ENCODE measurements at places on chromosomes 1 and 21.

- DNase-seq: no peak
Observed at GRCh38 chr1:39925721-39926342, 24.1 kb upstream of the MYCL start.

GRCh38 chr1:182682898-182683501, 1.4 kb downstream of the RGS8 start:
- DNase-seq: no peak

- DNase-seq: no peak
Observed at GRCh38 chr1:31901838-31902509, 36.2 kb downstream of the PTP4A2 start.

DNA sequence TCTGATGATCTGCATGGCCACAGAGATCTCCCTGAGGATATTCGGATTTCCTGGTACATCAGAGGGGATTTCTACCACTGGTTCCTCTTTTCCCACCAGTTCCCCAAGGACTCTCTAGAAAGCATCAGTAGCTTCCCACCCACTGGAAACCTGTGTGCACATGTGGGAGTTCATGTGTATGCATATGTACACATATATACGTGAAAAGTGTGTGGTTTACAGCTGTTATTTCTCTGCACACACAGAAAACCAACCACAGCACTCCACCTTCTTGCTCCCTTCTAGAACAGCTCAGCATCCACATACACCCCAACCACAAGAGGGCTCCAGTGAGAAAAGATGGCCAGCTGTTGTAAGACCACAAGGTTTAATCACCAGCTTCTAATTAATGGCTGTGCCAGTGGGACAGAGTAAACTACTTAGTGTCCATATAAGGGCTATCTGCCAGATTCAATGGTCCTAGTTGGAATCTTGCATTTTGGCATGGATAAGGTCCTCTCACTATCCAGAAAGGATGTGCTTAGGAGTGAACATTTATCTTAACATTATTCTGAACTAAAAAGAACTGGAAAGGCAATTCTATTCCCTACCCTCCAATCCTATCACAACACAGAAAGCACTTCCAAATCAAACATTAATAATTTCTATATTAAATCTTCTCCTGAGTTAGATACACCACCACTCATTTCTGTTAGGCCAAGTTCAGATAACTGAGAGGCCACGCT, 24.1 kb downstream of the GPR3 start:
- no peak for DNase-seq

DNA sequence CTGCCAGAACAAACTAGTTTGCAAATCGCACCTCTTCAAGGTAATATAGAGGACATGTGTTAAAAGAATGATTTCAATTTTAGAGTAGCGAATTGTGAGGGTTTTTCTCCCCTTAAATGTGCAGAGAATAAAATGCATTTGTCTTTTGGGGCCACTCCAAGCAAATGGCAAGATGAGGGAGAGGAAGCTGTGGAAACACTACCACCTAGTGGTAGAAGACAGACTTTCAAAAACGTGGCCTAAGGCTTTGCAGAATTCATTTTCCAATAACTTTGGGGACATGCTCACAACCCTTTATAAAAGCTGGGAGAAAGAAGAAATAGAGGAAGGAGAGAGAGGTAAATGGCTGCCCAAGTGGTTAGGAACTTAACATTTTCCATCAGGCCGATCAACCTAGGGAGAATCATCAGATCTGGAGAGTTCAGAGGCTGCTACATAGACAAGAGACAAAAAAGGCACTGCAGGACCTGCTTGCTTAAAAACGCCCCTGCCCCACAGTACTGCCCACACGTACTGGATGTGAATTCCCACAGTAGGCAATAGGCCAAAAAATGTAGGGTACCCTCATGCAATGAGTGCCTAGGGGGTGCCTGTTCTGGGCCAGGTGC, 15.7 kb upstream of the RCAN1 start:
- no peak for DNase-seq

DNA sequence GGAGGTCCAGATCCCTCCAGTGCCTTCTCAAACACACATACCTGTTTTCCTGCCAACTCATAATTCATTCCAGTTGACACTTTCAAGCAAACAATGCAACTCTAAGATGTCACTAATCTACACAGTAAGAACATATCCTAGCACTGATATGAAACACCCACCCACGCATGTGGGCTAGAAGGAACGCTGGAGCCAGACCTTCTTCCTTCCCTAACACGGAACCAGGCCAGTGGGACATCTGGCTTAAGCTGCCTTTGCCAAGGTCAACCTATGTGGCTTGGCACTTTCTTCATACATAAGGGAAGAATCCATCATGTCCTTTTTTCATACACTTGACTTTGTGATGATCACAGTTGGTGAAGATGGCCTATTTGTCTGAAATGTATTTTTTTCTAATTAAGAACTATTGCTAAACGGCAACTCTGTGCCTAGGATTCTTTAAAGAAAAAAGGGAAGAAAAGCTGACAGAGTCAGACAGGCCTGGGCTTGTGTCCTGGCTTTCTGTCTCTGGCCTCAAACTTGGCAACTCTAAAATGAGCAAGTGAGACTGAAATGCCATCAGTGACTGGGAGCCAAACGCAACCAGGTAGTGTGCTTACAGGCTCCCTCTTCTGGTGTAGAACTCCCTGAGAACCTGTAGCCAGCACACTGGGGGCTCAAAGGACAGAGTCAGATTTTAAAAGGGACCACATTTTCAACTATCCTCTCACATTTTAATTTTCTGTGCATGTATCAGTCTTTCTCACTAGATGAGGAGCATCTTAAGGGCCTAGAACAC, 92.6 kb upstream of the BEND5 start:
- DNase-seq: no peak

- DNase-seq: no peak
Observed at GRCh38 chr1:32933742-32934322, 30.8 kb downstream of the RNF19B start.

GRCh38 chr1:115181231-115181630, 91.9 kb upstream of the TSPAN2 start:
- no peak for DNase-seq

DNA sequence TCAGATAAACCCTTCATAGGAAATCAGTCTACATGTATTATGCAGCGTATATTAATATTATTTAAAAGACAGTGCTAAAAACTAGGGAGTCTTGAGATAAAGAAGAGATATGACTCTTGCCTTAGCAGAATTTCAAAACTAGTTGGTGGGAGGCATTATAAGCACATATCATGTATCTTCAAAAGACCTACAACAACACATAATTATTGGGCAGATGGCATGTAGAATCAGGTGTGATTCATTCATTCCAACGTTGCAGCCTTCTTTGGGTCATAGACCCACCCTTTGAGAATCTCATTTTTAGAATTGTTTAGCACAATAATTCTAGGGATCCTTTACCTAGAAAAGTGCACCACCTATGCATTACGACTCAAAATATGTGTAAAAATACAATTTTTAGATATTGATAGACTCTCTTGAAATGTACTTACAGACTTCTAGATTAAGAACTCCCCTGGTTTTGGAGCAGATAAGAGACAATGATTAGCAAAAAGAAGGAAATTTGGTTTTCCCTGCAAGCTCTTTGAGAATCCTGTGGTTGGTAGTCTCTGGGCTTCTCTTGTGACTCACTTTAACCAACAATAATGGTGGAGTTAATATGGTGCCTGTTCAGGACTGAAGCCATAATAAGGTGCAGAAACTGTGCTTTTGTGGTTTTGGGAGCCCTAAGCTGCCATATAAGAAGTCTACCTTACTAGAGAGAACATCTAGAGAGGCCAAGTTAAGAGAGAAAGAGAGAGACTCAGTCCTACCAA, 85.3 kb upstream of the RGS4 start:
- no peak for DNase-seq

GRCh38 chr1:43622471-43622870, 27.5 kb upstream of the KDM4A start:
- no peak for DNase-seq

DNA sequence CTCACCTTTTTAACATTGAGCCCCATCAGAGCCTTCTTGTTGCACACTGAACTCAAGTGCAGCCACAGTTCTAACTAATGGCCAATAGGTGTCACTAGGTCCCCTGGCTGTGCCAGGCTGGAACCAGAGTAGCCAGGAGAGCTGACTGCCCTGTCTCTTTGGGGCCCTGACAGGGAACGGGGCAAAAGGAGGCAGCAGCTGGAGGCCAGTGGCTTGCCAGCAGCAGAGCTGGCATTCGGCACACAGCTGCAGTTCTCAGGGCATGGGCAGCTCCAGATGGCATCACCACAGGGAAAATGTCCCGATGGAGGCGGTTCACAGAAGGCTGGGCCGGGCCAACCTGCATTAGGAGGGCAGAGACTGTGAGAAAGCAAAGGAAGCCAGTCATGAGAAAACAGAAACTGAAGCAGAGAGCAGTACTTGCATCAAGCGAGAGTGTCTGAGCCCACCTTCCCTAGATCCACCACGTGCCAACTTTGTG, 188.6 kb downstream of the FCRL5 start:
- no peak for DNase-seq

GRCh38 chr1:228399531-228400236, 7.0 kb downstream of the TRIM11 start:
- no peak for DNase-seq

DNA sequence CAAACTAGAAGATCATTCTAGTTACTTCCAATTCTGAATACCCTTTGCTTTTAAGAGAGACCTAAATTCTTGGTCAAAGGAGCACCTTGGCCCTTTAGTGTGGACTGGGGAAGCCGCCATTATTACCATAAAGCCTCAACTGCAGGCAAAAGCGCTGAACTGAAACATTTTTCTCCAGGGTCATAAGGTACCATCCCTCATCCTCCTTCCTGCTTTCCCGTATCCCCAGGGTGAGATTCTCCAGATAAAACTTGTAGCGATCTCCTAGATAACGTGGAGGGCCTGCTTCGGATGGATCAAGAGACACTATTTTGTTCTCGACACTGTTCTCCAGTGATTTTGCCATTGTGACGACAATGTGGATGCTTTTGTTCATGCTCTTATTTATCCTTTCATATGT, 9.8 kb downstream of the SLAMF1 start:
- DNase-seq: no peak

DNA sequence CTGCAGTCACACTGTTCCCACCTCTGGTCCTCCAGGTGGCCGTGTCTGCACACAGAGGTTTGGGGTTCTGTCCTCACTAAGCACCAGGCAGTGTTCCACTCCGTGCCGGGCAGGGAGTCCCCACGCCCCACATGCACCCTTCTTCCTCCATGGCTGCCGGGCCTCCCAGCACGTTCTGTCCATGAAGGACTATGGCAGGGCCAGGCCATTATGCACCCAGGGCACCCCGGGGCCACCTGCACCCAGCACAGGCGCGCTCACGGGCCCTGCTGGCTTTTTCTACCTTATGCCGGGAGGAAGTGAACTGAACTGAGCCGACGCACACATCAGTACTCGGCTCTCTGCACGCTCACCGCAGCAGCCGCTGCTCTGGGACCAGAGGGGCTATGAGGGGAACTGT, 10.3 kb downstream of the PANK4 start:
- no peak for DNase-seq

- DNase-seq: no peak
Observed at GRCh38 chr1:228022571-228023293, 15.9 kb downstream of the WNT3A start.

DNA sequence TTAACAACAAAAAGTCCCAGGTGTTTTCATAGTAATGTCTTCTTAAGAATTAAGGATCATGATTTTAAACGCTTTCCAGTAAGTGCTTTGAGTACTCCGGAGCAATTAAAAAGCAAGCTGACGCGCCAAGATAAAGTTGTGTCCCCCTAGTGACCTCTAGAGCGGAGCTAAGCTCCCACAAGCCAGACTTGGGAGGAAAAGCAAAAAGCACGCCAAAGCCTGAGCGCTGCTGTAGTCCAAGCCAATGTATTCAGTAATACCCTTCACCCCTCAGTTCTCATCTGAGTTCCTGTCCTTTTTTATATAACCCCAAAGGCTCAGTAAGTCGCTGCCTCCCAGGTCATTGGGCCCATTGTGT, 3.5 kb upstream of the SLC44A5 start:
- DNase-seq: no peak

GRCh38 chr1:153493343-153493960, 33.0 kb upstream of the S100A7 start:
- DNase-seq: no peak

- DNase-seq: no peak
Observed at GRCh38 chr1:162165528-162165927, 96.0 kb downstream of the NOS1AP start.

DNA sequence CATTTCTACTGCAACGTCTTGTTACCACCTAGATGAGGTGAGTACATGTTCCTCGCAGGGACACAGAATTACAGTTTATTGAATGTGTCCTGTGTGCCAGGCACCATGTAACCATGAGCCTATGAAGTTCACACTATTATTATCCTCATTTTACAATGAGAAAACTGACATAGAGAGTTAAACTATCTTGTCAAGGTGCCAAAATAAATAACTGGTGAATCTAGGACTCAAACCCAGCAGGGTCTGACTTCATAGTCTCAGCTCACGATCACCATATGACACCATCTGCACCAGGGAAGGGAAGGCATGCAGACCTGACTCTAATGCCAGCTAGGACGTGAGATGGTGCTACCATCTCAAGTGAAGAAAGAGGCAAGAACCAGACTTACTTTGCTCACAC, 2.4 kb downstream of the SELE start:
- no peak for DNase-seq

DNA sequence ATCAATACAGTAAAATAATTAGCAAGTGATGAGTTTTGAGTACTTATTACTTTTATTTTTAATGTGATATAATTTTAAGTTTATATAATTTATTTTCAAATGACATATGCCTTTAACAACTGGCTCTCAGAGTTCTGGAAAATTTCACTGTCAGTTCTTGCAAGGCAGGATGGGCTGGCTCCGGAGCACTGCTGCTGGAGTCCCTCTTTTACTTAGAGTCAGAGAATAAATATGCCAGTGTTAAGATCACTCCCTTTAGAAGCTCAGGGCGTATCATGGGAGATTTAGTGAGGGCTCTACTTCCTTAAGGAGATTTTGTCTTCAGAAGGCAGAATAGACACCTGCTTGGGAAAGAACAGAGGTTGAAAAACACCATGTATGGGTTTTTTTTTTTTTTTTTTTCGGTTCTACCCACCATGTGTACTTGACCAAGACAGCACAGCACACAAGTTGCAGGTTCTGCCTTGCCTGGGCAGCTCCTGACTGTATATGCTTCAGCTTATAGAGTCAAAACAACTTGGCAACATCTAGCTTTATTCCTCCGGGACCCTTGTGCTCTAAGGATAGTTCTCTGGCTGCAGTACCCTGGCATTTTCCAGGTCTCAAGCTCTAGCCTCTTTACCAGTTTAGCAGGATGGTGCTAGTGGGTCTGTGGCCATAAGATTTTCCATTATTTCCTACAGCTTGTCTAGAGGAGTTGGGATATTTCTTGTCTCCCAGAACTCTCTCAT, 29.7 kb upstream of the FMOD start:
- no peak for DNase-seq

GRCh38 chr1:231279683-231280082, 38.7 kb downstream of the GNPAT start:
- no peak for DNase-seq
